ENCODE measurements at places on chromosomes 5 and 9.

- DNase-seq: no peak
These were observed 152.2 kb downstream of the PSAT1 start for GRCh38 chr9:78448960-78449673.

DNA sequence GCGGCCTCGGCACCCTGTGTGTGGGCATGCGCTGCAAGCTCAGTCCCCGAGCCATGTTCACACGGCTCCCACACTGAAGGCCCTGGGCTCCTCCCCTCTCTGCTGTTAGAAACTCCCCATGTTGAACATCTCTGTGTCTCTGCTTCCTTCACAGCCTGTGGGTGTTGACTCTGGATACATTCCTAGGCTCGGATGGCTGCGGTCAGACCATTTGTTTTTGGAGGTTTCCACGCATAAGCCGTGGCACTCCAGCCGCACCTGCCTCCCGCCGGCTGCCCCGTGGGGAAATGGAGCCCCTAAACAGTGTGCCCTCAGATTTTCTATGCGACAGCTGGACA is 31.2 kb upstream of the LRRC14B start:
- DNase-seq: no peak

- DNase-seq: no peak
These were observed 14.3 kb downstream of the AFF4 start for GRCh38 chr5:132949136-132949535.

DNA sequence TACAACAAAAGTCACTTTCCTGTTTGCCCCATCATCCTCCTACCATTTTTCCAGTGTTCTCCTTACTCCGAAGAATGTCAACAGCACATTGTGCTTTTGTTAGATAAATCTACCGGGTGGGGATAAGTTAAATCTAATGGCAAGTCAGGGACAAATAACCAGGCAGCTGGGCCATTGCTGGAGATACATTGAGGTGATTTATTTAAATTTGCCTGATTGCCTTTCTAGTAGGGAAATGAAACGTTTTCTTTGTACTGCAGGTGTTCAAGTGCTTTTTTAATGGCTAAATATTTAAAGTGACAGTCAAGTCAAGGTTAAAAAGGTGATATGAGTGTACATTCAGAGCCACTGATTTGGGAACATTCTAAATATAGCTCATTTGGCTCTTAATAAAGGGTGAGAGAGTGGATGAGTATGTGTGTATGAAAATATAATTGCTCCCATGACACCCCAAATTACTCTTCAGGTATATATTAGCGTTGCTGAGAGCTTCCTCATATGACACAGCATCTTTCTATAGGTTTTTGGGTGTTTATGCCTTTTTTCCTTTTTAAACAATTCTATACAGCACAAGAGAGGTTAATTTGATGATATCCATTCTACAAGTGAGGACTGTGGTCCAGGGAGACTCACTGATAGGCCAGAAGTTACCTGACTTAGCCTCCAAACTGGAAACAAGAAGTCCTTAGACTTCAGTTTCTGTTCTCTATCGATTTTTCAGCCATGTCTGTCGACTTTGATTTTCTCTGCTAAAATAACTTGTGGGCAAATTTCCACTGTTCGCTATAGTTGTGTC is 51.9 kb downstream of the DMRT2 start:
- no peak for DNase-seq

- no peak for DNase-seq
These were observed 9.8 kb upstream of the ARSI start for GRCh38 chr5:150312518-150312917.

DNA sequence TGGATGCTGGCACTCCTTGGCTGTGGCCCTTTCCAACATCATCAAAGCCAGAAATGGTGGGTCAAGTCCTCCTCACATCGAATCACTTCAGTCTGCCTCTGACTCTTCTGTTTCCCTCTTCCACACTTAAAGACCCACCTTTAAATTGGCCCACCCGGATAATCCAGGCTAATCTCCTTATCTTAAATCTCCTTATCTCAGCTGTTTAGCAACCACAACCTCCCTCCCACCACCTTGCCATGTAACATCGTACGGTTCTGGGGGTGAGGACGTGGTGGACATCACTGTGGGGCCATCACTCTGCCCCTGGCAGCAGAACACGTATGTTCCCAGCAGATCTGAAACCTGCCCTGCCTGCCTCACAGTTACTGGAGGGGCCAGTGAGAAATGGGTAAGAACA is 11.5 kb downstream of the IGFBPL1 start:
- DNase-seq: no peak

DNA sequence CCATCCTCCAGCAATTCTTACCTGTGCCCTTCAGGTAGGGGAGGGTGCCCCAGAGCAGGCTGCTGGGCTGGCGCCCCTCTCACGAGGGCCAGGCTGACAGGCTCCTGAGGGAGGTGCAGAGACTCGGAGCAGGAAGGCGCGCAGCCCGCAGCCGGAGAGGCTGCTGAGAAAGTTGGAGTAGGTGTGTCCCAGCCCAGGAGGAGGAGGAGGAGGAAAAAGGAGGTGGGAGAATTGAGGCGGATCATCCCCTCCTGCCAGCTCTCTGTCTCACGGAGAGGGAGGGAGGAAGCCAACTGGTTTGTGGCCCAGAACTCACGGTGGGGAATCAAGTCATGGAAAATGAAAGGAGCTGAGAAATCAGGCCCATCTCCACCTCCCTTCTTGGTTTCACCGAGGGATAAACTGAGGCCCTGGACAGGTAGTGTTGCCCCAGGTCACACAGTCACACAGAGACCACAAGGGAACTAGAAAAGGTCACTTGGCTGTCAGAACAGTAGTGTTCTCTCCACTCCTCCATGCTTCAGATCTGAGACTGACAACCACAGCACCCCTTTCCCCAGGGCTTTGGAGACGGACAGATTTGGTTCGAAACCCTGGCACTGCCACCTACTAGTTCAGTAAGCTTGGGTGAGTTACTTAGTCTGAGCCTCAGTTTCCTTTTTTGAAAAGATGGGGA is at the start of gene FAT2:
Gene FAT2, minus strand, starts transcription at position 188 of the 676 bp plus-strand sequence. CDS start 22,400 bp downstream, outside the sequence.
- DNase-seq: no peak

DNA sequence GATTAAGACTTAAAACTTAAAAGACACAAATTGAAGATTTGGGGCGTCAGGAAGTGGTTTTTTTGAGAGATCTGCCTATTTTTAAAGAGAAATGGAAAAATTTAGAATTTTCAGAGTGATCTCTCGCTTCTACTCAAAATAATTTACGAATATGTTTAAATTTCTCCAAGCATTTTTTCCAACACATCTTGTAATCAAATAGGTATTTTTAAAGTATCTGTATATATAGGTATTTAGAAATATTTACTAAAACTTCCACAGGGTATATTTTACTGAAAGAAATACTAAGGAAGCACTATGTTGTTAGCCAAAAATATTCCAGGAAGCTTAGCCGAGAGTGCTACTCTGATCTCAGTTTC is 9.8 kb upstream of the PCDHB1 start:
- DNase-seq: no peak

GRCh38 chr9:107971241-107971640 is 481.7 kb upstream of the KLF4 start:
- DNase-seq: no peak

- peak; percentile 9 for DNase-seq
These were observed 62.3 kb upstream of the HMHB1 start for GRCh38 chr5:143749581-143750205.

Data from HuH-7.5 (cell line).